ENCODE measurements at places on chromosomes 7 and 10.

DNA sequence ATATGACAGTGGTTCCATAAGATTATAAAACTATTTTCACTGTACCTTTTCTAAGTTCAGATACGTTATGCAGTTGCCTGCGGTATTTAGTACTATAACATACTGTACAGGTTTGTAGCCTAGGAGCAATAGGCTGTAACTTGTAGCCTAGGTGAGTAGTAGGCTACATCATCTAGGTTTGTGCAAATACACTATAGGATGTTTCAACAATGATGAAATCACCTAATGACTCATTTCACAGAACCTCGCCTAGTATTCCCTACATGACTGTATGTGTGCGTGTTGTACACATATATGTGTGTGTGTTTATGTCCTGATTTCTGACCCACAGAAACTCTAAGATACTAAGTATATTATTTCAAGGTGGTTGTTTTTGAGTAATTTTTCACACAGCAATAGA lies 139.0 kb downstream of the HERPUD2 start:
- DNase-seq = no peak

DNA sequence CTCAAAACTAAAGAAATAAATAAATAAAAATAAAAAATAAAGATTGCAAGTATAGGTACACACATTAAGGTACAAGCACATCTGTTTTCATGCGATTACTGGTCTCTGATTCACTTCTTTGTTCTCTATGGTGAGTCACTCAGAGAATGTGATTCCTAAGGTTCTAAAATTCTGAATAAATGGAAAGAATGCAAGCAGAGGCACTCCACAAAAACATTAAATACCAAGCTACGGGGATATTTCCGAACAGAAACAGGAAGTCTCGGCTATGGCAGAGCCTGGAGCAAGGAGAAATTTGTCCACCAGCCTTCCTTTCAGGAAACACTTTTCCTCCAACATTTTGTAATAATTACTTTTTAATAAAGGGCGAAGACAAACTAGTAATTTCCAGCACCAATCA lies 1.4 kb downstream of the VOPP1 start:
- no peak for DNase-seq

- DNase-seq = no peak
These were observed 118.9 kb downstream of the SND1 start for GRCh38 chr7:127770885-127771284.

DNA sequence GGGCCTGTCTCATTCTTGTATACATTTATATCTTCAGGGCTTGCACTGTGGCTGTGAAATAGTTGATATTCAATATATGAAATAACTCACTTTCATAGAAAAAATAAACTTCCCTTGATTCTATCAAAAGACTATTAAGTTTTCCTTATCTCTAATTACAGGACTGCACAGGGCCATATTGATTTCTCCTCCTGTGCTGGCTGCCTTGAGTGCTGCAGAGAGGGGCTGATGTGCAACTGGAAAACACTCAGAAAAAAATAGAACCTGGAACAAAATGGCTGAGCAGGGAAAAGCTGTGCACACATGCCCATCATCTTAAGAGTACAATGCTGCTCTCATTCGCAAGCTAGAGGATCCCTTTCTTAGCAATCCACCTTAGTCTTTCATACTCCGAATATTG lies 5.9 kb upstream of the HDAC9 start:
- DNase-seq = no peak

DNA sequence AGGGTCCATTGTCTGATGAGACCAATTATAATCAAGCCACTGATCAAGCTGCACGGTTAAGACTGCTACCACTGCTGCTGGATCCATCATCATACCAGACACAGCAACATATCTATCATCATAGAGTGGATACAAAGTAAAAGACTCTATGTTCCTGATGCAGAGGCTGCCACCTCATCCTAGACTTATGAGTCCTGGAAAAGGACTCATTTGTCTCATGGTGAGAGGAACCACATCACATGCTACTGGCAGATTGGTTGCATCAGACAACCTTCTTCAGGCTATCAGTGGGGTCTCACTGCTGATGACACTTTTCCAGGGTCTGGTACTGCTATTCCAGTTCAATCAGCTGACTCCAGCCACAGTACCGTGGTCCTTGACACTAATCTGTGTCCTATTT lies 79.0 kb downstream of the ABI1 start:
- no peak for DNase-seq

DNA sequence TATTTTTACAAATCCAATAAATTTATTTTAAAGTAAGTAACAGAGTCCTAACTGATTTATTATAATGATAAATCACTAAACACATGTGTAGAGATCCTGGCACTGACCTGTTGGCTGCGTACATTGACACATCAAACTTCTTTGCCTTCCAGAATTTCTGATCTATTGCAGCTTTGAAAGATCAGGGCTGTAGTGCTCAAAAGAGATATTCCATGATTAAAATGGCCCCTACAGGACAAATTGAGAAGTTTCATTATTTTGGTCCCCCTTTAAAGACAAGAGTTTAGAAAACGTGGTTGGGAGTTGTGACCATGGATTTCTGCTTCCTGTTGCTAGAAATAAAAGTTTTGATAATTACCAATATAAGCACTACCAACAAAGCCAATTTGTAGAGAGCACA lies 87.7 kb upstream of the PDK4 start:
- DNase-seq = no peak

DNA sequence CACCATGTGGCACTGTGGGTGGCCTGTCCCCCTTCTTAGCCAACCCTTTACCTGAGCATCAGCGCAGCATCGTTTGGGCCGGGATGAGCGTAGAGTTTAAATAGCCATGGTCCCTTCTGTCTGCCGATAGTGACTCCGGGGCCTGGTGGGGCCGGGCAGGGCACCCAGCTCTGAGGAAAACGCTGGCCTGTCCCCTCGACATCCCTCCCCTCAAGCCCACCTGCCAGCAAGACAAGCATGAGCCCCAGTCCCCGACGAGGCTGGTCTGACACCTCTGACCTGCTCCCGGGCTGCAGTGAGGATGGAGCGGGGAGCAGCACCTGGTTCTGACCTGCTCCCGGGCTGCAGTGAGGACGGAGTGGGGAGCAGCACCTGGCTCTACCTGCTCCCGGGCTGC lies 31.1 kb upstream of the CNPY1 start:
- DNase-seq = no peak

- no peak for DNase-seq
These were observed 246.1 kb downstream of the CELF2 start for GRCh38 chr10:11263767-11264166.

GRCh38 chr7:111356941-111357340 lies 205.4 kb downstream of the IMMP2L start:
- no peak for DNase-seq

DNA sequence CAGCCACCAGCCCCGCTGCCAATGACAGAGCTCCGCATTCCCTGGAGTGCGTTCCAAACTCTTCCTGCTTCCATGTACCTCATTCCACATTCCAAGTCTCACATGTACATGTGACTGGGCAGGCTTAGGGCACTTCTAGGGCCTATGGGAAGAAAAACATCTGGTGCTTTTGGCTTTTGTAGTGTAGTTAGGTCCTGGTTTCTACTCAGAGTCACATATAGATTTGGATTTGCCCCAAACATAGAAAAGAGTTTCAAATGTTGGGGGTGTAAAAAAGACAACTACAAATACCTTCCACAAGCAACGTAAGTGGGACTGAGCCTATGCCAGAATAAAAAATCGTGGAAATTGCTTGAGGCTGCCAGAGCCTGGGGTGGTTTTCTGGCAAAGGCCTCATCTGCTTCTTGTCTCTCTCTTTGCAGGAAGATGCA lies 84.1 kb downstream of the ZNF467 start:
- DNase-seq = no peak

DNA sequence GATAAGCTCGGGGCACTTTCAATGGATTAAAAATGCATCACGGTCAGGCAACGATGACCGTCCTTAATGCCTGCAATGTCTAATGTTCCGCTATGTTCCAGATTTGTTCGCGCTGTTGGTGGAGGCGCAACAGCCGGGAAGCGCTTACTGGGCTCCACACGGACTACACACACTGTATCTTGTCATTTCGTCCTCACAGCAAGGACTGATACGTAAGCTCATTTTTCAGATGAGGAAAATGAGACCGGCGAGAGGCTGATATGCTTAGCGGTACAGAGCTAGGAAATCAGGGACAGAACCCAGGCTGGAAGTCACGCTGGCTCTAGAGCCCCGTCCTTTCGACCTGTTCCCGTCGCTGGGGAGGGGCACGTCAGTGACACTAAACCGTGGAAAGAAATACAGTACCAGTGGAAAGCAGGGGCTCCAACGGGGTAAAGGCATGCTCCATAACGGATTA lies 670 bp downstream of the TPK1 start:
- DNase-seq = no peak

- DNase-seq = no peak
These were observed 37.1 kb downstream of the CPXM2 start for GRCh38 chr10:123854498-123854897.

DNA sequence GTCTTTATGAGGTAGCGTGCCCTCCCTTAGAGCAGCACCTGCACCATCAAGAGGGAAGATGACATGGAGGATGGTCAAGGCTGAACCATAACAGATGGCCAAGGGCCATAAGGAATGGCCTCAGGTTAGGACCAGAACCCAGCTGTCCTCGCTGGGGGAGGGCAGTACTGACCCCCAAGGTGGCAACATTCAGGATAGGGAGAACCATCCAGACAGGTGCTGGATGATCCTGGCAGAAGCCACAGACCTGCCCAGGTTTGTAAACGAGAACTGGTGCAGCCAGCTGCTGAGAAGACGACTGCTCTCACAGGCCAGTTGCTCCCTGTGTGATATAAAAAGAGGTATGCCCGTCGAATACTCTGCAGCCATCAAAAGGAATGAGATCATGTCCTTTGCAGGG lies 320.4 kb downstream of the GLRX3 start:
- no peak for DNase-seq

DNA sequence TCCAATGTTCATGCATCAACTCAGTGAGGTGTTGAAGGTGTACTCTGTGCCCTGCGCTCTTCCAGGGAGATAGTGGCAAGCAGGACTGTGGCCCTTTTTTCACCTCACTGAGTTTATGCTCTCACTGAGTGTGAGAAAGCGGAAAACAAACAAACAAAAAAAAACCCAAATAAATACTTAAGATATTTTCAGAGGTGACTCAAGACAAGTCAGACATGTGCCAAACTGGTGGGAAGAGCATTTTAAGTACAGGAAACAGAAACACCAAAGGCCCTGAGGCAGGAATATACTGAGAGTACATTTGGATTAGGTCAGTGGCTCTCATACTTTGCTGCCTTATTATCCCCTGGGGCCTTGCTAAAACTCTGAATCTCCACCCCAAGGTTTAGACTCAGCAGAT lies 111.9 kb upstream of the IGFBP3 start:
- no peak for DNase-seq

GRCh38 chr10:127145173-127145572 lies 51.2 kb downstream of the INSYN2A start:
- DNase-seq = no peak

GRCh38 chr10:132889556-132889955 lies 52.8 kb downstream of the CFAP46 start:
- no peak for DNase-seq

- no peak for DNase-seq
These were observed 61.8 kb upstream of the DNAJB6 start for GRCh38 chr7:157274991-157275427.

DNA sequence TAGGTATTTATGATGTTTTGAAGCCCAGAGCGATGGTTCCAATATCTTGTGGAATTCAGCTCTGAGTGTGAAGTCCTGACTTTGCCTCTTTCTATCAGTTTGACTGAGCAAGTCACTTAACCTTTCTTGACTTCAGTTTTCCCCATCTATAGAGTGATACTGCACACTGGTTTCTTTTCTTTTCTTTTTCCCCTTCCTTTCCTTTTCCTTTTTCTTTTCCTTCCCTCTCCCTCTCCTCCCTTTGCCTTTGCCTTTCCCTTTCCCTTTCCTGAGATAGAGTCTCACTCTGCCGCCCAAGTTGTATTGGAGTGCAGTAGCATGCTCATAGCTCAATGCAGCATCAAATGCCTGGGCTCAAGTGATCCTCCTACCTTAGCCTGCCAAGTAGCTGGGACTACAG lies 20.6 kb downstream of the SGPL1 start:
- no peak for DNase-seq

DNA sequence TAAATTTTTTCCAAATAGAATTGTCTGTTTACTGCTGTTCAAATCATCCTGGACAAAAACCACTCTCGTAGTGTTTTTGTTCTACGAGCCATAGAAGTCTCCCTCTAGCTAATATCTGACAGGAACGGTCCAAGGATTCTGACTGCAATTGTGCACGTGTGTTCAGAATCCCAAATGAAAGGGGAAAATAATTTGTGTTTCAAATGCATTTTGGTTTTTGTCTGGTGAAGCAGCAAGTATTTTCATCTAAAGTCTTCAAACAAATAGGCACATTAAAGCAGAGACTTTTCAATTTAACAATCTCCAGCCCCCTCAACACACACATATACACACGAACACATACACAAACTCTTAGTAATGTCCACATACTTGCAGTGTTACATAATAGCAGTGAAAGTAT lies 475 bp downstream of the NEUROD6 start:
- DNase-seq = no peak

GRCh38 chr7:150735596-150736358 lies 1.4 kb upstream of the GIMAP5 start:
- no peak for DNase-seq

GRCh38 chr10:45418417-45418848 lies 44.4 kb downstream of the ALOX5 start:
- DNase-seq = no peak

DNA sequence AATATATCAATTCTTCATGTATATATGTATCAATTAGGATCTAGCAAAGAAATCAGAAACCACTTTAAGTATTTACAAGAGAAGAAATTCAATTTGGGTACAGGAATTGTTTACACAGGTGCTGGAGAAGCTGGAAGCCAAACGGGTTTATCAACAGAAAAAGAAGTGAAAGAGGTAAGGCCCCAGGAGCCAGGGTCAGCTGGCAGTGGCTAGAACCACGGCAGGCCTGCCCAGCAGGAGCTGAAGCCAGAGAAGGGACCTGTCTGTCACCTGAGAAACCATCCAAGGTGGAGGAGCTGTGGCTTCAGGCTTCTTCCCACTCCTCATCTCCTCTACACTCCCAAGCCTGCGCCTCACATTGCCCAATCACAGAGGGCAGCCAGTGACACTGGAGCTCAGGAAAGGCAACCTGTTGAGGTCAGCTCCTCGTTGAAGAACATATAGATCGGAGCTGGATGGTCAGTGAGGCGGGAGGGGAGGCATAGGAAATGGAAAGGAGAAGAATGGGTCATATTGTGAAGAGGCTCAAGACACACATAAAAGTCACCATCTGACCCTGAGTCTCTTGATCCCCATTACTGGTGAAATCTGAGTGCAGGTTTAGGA lies 182.6 kb downstream of the REEP3 start:
- DNase-seq = no peak

GRCh38 chr7:130426564-130426963 lies 14.3 kb downstream of the CEP41 start:
- DNase-seq = no peak

DNA sequence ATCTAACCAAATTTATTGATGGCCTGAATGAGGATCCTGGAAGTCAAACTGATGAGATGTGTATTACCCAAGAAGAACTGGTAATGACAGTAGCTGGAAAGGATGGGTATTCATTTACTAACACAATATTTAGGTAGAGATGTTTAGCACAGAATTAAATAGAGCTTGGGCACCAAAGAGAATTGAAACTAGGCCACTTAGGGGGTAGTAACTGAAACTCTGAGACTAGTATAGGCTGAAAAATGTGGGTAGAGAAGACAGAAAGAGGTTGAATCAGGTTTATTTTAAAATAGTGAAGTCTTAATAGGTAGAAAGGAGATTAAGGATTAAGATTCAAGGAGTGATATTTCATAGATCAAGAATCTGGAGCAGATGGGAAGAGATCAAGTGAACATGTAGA lies 155.8 kb downstream of the MLLT10 start:
- no peak for DNase-seq

GRCh38 chr7:117269886-117270285 lies 53.0 kb downstream of the WNT2 start:
- no peak for DNase-seq
